ENCODE measurements at places on chromosomes 4 and X. TPM values are rescaled to one million over a fixed set of nuclear protein-coding genes. Genes with fewer than 3 reads are reported as not detected.

DNA sequence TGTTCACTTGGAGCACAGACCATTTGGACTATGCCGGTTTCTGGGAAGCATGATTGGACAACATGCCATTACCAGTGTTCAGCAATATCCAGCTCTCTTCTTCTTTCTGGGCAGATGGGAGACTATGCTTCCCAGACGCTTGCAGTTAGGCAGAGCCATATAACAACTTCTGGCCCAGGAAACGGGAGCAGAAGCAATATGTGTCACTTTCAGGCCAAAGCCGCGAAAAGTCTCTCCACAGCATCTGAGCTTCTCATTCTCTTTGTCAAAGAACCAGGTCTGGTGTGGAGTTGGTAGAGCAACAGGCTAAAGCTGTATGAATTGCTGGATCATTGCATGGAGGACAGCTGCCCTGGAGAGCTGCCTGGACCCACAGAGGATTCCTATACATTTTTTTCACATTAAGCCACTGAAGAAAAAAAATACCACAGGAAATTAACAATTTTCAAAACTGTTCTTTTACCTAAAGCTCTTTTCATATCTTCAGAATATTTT is 131.4 kb upstream of the FRG1 start:
- DNase-seq, result no peak

GRCh38 chrX:23559975-23560374 is 107.3 kb upstream of the PRDX4 start:
- no peak for DNase-seq

TMSB15C gene
- 0.48 TPM for total RNA-seq

GPR173 gene
- total RNA-seq, result 0.67 TPM

AWAT2 gene
- not detected for total RNA-seq

DNA sequence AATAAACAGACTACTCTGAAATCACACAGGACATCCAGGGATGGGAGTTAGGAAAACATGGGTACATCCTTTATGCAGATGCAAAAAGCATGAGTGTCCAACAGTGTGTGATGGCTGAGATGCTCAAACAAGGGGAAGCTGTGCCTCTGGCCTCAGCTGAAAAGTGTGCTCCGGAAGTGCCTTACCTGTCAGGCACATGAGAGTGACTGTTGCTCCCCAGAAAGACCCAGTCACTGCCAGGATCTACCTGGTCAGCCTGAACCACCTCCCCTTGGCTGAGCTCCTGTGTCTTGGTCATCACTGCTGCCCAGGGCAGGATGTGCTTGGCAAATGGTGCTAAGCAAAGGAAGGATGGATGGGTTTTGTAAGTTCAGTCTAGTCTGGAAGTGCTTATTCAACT is 4.0 kb downstream of the PPP2R2C start:
- DNase-seq, result no peak

DNA sequence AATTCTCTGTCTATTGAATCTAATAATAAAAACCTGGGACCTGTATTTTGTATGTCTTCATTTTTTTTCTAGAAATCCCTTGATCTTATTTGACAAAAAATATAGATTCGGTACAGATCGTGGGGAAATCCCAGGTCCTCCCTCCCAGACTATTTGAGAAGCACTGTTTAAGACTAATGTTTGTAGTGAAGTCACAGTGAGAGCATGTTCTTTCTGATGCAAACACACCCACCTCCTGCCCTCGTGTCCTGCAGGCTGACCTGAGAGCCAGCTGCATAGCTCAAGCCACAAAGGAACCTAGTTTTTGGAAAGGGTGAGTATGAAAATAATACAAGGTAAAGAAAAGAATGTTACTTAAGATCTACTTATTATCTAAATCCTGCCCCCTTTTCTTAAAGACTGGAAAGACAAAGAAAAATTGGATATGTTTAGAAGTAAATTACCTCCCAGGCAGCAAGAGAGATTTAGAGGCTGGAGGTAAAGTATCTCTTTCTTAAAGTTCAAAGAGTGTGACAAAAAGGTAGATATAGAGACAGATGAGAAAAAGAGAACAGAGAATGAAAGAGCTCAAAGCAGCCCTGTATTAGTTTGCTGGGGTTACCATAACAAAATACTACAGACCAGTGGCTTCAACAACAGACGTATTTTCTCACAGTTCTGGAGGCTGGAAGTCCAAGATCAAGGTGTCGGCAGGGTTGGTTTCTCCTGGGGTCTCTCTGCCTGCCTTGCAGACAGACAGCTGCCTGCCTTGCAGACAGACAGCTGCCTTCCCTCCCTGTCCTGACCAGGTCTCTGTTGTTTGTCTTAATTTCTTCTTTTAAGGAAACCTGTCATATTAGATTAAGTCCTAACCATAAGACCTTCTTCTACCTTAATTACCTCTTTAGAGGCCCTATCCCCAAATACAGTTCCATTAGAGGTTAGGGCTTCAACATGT is 20.4 kb upstream of the DCTD start:
- DNase-seq, result no peak

DNA sequence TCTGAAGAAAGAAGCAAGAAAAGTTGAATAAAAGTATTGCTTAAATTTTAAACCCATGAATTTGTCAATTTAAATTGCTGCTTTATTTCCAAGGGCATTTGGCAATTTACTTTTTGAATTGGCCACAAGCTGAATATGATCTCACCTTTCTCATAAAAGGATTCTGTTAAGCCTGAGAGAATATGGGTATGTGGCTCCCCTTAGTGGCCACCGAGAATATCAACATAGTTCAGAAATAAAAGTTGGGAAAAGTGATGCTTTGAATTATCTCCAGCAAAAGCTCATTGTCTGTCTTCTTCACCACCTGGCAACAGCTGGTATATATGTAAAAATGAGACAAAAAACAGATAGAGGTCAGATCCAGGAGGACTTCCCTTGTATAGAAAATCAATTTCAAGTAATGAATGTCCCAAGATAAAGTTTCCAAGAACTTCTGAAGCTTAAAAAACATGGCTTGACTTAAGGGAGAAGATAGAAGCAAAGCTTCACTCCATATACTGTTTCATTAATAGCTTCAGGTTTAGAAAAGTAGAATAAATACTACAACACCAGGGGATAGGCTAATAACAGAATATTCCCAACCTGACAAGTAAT is 290.7 kb upstream of the FAM241A start:
- no peak for DNase-seq

DNA sequence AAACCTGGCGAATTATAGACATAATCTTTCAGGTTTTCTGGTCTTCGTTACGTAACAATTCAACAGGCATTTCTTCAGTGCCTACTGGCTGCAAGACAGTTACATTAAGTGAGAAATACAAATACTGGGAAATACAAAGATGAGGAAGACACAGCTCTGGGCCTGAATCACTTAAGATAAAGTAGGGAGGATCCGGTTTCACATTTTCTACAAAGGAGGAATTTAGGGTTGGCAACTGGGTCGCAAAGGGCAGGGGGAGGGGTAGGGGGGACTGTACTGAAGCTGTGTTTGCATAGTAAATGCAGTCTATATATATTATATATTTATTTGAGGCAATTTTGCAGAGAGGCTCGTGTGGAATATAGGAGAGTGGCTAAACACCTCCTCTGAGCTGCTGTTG is 107.4 kb downstream of the MAML3 start:
- DNase-seq, result no peak

GRCh38 chrX:100625985-100626491 is 10.6 kb downstream of the TSPAN6 start:
- DNase-seq, result no peak

RBMXL3 gene
- total RNA-seq, result not detected

DRD5 gene
- not detected for total RNA-seq

DNA sequence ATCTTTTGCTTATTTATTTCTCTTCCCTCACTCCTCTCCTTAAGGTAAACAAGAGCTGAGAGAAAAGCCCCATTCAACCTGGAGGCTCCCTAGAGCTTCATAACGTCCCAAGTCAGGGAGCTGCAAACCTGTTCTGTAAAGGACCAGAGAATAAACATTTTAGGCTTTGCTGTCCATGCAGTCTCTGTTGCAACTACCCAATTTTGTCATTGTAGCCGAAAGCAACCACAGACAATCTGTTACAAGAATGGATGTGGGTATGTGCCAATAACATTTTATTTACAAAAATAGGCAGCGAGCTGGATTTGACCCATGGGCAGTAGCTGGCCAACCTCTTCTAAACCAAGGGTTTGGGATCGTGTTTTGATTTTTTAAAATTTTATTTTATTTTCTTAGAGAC is 71.3 kb upstream of the TBL1X start:
- no peak for DNase-seq

DNA sequence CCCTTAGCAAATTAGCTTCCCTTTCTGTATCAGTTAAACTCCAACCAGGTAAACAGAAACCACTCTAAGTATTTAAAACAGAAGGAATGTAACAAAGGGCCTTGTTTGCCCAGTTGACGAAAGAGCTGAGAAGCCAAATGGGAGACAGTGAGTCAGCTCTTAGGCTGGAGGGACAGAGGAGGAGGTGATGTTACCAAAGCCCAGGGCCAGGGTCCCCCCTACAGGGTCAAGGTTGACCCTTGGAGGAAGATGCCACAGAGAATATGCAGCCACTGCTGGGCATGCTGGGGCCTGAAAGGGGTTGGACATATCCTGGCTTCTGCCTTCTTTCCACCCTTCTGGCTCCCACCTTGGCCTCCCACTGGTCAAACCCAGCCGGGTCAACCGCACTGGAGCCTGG is 38.3 kb upstream of the LGI2 start:
- DNase-seq, result no peak

MMAA gene
- 8.6 TPM for total RNA-seq

PDCL2 gene
- not detected for total RNA-seq

LUZP4 gene
- not detected for total RNA-seq

Measured in Right ventricle myocardium superior (tissue), 1 donor.